ENCODE measurements at places on chromosomes 2 and 18.
A peak's percentile ranks its signal among the peaks of the same experiment; 100 is the strongest.

- no peak for DNase-seq
These were observed 13.0 kb downstream of the SCYGR4 start for GRCh38 chr2:227630322-227630721.

DNA sequence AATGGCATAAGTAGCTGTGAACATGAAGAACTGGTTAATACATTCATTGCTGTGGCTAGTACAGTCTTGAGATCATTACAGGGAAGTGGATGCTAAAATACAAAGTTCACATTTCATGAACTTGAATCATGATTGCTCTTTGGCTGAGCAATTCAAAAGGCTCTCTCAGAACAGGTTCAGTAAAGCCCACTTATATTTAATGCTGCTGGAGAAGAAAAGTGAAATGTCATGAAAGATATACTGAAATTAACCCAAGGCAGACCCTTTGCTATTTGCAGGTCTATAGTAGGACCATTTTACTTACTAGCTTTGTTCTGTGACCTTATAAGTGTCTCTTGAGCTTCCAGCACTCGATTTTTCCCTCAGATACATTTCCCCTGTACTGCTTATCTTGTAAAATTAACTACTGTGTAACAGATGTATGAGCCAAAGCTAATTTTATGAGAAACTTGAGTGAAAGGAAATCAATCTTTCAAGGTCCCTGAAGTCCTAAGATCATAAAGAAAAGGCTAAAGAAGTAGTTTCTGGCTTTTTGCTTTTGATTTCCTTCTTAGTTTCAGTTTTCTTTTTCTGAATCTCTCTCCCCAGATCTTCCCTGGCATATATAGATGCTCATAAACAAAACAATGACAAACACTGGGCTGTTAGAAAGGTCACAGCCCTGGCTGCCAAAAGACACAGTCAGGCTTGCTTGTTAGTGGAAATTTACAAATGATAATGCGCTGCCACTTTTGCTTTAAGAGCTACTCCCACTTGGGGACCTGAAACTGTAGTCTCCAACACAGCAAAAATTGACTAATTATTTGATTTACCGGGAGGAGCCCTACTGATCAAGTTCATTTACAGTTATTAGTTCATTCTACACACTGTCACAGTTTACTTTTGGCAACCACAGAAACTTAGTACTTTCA lies 132.7 kb upstream of the XPO1 start:
- DNase-seq: peak; percentile 41

DNA sequence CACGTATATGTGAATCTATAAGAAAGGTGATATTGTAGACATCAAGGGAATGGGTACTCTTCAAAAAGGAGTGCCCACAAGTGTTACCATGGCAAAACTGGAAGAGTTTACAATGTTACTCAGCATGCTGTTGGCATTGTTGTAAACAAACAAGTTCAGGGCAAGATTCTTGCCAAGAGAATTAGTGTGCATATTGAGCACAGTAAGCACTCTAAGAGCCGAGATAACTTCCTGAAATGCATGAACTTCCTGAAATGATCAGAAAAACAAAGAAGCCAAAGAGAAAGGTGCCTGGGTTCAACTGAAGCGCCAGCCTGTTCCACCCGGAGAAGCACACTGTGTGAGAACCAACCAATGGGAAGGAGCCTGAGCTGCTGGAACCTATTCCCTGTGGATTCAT lies 101.0 kb downstream of the HS6ST1 start:
- no peak for DNase-seq

GRCh38 chr2:64393383-64394010 lies 60.5 kb upstream of the LGALSL start:
- DNase-seq: no peak

DNA sequence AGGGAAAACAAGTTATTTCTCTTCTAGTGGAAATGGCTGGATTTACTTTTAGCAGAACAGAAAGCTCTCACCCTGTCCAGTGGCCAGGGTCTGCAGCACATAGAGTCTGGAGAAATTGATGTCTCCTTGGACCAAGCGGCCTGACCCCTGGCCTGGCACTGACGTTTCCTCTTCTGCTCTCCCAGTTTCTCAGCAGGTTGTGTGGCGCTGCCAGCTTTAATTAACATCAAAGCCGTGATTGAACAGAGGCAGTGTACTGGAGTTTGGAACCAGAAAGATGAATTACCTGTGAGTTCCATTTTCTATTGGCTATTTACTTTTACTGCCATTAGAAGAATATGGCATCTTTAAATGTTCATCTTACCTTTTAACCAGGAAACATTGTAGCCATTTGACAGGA lies 20.9 kb downstream of the CD8A start:
- peak; percentile 19 for DNase-seq

GRCh38 chr18:70337139-70337972 lies 48.5 kb downstream of the SOCS6 start:
- no peak for DNase-seq

GRCh38 chr2:173764094-173764493 lies 201.1 kb downstream of the SP3 start:
- DNase-seq: no peak

DNA sequence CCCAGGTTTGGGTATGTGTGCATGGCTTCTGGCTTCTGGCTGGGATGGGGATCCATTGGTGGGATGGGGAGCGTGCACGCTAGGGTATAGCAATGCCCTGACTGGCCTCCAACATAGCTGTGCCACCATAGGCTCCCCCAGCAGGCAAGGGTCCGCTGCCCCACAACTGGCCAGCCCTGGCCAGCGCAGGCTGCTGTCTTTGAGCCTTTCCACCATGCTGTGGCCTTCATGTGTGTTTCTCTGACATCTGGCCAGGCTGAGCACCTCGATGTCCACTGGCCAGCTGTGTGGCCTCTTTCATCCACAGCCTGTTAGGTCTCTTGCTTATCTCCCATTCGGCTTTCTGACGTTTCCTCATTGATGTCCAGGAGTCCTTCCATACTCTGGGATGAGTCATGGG lies 231.3 kb downstream of the NDUFA10 start:
- no peak for DNase-seq

DNA sequence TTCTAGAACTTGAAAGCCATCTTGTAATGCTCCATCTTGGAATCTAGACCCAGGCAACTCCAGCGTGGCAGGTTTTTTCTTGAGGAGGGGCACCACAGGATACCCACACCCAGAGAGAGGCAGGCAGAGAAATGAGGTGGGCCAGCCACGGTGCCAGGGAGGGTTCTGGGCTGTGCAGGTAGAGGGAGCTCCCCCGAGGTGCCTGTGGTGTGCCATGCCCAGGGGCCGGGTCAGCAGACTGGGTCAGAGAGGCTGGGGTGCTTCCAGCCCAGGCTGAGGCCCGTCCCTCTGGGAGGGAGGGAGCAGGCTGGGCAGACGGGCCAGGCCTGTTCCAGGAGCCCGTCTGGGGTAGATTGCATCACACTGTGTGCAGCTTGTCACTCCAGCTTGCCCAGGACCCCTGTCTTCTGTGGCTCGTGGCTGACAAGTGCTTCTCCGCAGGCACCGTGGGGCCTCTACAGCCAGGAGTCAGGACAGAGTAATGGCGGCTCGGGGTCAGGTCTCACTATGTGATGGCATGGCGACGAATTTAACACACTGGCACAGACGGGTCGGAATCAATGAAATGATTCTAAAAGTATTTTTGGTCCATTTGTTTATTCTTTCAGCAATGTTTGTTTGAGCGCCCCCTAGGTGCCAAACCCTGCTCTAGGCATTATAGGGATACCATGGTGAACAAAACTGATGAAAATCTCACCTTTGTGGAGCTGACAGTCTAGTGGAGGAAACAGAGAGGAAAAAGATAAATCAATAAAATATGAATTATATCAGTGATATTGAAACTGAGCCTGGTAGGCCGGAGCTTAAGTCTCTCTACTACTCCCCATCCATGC lies 144.0 kb downstream of the ACOXL start:
- no peak for DNase-seq

DNA sequence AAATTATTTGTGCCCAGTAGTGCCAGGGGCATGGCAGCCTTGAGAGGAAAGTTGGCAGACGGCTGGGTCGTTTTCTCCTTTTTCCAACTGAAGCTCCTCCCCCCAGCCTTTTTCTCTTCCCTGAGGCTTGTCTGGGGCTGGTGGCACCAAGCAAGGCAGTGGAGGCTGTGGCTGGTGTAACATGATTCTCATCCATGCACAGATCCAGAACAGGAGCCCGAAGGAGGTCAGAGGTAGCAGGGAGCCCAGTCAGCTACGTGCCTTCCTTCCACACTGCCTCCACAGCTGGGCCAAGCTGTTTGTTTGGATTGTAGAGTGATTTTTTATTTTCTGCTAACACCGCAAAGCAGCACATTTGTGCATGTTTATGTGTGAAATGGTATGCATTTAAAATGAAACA lies 170.3 kb upstream of the MGAT5 start:
- DNase-seq: no peak

Data from amygdala (tissue), 56 donors.